PC-3 (cell line): ENCODE measurements at places on chromosomes 4 and X.

DNA sequence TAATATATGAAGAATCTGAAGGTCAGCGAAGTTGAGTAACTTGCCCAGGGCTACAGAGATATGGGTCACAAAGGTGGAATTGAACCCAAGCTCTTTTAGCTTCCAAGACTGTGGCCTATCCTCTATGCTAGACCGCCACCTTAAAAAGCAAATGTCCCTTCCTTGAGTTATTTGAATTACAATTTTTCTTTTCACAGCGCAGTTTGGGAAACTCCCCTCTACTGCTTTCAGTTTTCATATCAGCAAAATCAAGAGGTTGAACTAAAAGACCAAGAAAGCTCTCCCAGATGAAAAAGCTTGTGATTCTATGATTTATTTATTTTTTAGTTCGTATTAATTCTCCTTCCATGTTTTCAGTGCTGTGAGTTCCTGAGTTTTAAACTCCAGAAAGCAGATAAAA lies 174.5 kb upstream of the C1QTNF7 start:
- DNase-seq, result no peak

GRCh38 chr4:180695851-180696250 lies 1547.4 kb upstream of the TENM3 start:
- DNase-seq, result no peak

- peak; percentile 90 for DNase-seq
These were observed 74.6 kb upstream of the SH3RF1 start for GRCh38 chr4:169345316-169345721.

DNA sequence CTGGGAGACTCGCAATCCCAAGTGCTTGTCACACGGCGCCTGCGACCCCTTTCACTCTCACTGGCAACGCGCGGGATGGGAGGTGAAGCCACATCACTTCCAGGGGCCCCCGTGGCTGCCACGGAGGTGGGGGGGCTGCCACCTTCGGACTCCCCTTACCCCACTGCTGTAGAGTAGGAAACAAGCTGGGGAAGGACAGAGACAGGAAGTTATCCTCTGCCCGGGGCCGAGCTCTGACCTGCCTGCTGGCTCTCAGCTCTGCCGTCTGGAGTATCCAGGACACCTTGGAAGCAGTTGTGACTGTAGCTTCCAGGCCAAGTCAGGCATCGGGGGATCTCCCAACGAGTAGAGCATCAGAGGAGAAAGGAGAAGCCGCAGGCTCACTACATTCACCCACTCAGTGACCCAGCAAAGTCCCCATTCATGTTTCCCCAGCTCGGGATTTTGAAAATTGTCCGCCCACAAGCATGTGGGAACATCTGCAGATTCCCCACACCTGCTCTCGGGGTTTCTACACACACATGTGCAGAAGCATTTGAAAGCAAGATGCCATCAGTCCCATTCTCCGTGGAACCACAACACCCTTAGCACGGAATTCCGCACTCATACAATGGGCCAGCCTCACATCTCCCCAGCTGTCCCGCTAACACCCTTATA lies 10.8 kb downstream of the PDZD4 start:
- no peak for DNase-seq

DNA sequence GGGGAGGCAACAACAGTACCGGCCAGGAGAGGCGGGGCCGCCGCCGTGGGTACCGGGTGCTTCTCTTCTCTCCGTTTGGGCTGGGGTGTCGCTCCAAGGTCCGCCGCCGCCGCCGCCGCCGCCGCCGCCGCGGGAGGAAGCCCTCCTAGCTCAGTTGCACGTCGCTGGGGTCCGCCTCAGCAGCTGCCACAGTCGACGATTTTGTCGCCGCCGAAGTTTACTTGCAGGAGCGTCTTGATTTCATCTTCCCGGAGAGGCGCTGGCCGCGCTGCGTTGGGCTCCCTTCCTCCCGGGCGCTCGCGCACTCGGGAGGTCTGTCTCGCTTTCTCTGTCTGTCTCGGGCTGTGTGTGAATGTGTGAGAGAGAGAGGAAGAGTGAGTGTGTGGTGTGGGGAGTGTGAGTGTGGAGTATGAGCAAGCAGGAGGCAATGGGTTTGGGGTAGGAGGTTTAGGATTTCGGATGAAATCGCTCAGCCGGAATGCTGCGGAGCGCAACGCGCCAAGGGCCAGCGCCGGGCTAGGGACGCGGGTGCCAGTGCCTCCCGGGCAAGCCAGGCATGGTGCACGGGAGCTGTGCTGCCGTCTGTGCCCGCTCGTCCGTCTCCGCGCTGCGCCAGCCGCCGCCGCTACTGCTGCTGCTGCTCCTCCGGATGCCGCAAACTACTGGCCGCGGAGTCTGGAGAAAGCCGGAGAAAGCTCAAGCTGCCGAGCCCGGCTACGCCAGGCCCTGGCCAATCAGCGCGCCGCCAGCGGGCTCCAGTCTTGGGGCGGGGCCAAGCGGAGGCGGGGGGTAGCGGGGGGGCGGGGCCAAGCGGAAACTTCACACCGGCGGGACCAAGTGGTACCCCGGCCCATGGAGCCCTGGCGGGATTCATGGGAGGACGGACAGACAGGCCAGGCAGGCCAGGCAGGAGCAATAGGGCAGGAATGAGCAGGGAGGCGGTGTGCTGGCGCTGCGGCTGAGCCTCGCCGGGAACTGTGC lies at the start of gene PCDH19:
TSS of gene PCDH19 (minus strand) at position 664 of the 981 bp plus-strand sequence. CDS start 1,676 bp downstream, outside the sequence.
- peak; percentile 57 for DNase-seq

DNA sequence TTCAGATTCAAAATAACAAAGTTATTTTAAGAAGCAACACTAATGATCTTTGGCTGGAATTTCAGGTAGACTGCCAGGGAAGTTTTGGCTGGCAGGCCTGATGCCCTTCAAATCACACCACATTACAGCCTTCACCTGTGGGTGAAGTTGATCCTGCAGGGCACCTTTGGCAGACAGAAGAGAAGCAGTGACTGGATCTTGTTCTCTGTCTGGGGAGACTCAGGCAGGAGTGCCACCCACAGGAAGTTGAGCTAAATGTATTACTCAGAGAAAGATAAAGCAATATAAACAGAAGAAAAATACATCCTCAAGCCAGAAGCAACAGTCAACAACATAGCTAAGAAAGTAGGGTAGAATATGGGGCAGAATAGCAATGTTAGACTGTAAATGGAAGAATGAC lies 12.8 kb upstream of the CFAP299 start:
- DNase-seq, result peak; percentile 68

- no peak for DNase-seq
These were observed 129.2 kb upstream of the WDR1 start for GRCh38 chr4:10245751-10246150.

DNA sequence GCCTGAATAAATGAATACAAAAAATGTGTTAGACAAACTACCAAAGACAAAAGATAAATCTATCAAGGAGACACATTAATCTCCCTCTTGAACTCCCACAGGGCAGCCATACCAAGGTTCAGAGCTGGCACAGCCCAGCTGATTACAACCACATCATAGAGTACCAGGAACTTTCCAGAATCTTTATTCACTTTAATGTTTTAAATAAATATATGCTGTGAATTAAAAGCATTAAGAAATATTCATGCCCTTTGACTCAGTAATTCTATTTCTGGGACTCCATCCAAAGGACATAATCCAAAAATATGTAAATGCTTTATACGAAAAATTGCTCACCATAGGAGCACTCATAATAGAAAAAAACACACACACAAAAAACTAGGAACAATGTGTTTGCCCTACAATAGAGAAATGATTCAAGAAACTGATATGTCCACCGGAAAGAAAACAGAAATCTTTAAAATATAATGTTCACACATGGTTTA lies 126.0 kb downstream of the LDB2 start:
- no peak for DNase-seq

DNA sequence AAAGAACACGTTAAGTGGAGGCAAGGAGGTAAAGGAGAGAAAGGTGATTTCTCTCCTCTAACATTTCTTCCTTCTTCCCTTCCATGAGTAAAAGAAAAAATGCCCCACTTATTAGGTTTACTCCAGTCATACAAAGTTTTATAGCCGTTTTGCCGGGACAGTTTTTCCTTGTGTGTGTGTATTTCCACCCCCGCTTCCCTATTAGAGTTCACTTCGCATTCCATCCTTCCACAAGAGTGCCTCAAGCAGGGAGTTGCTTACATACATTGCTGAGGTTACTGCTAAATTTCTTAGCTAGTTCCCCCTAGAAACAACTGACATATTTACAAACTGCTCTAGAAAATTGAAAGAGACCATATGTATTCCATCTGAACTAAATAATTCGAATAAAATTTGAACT lies 45.2 kb upstream of the BMP15 start:
- no peak for DNase-seq

- no peak for DNase-seq
These were observed 85.0 kb downstream of the TEX13C start for GRCh38 chrX:125404667-125405160.

- DNase-seq, result no peak
These were observed 96.3 kb downstream of the ANK2 start for GRCh38 chr4:113145519-113146291.

- no peak for DNase-seq
These were observed 96.2 kb downstream of the SOWAHB start for GRCh38 chr4:76801621-76802235.

DNA sequence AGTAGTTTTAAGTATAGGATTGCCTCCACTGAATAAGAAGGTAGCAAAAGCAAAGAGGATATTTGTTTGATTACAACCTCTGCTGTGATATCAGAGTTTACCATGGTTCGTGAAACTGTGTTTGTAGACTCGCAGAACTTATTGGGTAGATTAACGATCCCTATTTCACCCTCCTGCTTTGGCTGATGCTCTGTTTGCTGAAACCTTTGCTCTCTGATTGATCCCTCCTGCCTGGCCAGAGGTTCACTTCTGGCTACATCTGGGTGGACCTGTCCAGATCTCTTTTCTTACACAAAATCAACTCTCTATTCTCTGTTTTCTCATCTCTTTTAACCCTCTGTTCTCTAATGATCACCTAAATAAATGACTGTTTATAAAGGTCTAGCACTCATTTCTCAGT lies 37.9 kb upstream of the TMEM192 start:
- no peak for DNase-seq

- DNase-seq, result no peak
These were observed 37.3 kb downstream of the SEC24D start for GRCh38 chr4:118798658-118799057.

GRCh38 chr4:55758066-55758465 lies 61.5 kb upstream of the EXOC1L start:
- no peak for DNase-seq

DNA sequence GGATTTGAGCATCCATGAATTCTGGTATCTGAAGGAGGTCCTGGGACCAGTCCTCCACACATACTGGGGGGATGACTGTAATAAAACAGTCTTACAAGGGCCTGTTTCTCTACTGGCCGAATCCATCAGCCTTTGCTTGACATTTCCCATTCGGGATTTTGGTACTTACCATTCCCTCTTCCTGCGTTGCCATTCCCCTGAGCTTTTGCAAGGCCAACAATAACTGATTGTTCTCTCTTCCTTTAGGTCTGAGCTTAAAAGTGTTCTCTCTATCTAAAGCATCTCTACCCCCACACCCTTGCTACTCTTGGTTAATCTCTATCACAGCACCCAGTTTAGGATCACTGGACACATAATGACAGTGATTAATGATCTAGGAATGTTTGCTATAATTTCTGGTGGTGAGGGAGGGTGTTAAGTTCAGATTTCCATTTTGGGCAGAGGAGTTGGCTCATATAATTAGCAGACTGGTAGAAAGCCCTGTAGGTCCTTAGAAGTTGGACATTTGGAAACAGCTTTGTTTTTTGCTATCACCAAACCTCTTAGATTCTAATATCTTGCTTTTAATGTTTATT lies 29.4 kb downstream of the TMA16 start:
- no peak for DNase-seq

DNA sequence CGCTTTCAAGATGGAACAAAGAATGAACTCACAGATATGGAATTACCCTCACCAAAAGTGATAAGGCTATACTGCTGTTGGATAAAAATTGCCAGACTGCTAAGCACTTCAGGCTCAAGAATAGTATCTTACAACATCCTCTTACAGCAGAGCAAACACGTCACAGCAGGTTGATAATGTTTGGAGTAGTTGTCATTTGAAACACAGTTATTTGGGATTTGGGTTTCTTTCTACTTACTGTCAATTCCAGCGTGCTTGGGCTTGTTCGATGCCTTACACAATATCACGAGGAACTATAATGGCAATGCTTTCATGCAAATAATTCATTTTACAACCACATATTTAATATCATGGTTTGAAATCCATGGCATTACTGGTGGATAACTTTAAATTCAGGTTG lies 1223.7 kb upstream of the AGA start:
- no peak for DNase-seq

DNA sequence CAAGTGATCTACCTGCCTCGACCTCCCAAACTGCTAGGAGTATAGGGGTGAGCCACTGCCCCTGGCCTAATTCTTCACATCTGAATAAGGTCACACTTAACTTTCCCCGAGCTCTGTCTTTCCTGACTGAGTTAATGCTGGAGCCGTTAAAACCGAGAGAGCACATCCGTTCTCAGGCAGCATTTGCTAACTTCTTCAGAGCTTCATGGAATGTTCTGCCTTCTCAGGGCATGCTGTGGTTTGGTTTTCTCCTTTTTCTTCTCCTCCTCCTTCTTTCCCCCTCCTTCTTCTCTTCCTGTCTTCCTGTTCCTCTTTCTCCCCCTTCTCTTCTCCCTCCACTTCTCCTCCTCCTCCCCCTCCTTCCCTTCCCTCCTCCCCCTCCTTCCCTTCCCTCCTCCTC lies 119.9 kb downstream of the ASMT start:
- DNase-seq, result no peak

- no peak for DNase-seq
These were observed 23.4 kb upstream of the COX18 start for GRCh38 chr4:73092868-73093267.

GRCh38 chrX:111608724-111609123 lies 72.2 kb upstream of the ALG13 start:
- DNase-seq, result no peak

GRCh38 chr4:89334830-89335229 lies 27.2 kb upstream of the GPRIN3 start:
- no peak for DNase-seq

GRCh38 chrX:40749681-40750494 lies 14.5 kb upstream of the MED14 start:
- DNase-seq, result no peak

- peak; percentile 64 for DNase-seq
These were observed 41.3 kb upstream of the ZCCHC13 start for GRCh38 chrX:74262452-74263209.

- DNase-seq, result peak; percentile 66
These were observed 180.6 kb upstream of the MAP3K15 start for GRCh38 chrX:19695884-19696283.

- no peak for DNase-seq
These were observed 4.1 kb upstream of the WFS1 start for GRCh38 chr4:6265546-6265945.

GRCh38 chr4:183657564-183657963 lies 1.4 kb downstream of the RWDD4 start:
- no peak for DNase-seq

- no peak for DNase-seq
These were observed 22.7 kb downstream of the TENM3 start for GRCh38 chr4:182265881-182266280.

DNA sequence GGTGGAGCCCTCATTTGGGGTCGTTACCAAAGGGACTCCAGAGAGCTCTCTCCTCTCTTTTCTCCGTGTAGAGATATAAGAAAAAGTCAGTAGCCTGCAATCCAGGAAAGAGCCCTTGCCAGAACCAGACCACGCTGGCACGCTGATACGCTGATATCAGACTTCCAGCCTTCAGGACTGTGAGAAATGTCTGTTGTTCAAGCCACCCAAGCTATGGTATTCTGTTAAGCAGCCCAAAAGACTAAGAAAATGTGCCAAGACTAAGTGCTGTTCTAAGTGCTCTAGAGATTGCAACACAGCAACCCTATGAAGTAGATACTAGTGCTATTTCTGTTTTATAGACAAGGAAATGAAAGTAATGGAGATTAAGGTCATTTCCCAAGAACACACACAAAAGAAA lies 205.7 kb downstream of the CAMK2D start:
- DNase-seq, result no peak

GRCh38 chr4:36494747-36495146 lies 213.3 kb downstream of the DTHD1 start:
- no peak for DNase-seq
